ENCODE measurements at places on chromosomes 7 and 10.

GRCh38 chr10:66187053-66187733 lies 738.6 kb upstream of the LRRTM3 start:
- DNase-seq, result no peak

- peak; percentile 73 for DNase-seq
Measured at GRCh38 chr7:87810130-87810529, 66.0 kb downstream of the SLC25A40 start.

GRCh38 chr10:6141296-6142151 lies 52.7 kb downstream of the RBM17 start:
- no peak for DNase-seq

DNA sequence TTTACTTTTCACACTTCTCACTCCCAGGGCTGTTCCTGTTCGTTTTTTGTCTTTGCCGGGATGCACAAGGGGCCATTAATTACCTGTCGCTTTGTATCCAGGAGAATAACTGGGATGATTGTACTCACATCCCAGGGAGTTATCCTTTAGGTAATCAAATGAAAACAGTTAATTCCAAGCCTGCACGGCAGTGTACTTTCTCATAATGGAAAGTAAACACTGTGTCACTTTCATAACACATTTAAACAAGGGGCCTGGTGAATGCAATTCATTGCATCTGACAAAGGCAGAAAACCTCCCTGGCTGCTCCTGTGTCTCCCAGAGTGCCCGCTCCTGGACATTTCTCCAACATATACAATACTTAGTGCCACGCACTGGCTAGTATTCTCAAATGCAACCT lies 138.7 kb upstream of the CELF2 start:
- no peak for DNase-seq

DNA sequence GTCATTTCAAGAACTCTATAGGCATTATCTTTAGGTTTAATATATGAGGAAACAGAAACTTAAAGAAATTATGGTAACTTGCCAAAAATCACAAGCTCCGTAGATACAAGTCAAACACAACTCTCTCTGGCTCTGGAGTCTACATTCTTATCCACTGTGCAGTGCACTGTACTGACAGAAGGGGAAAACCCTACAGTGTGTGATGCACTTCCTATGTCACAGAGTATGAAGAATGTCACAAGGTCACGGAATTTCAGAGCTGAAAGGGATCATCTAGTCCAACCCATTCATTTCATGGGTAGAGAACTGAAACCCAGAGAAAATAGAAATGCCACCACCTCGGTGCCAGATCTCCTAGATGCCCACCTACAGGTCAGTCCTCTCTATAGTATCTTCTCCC lies 86.1 kb downstream of the LRRTM3 start:
- DNase-seq, result no peak

Measured in GM23338 (cell line).